ENCODE measurements at places on chromosomes 4 and X.

DNA sequence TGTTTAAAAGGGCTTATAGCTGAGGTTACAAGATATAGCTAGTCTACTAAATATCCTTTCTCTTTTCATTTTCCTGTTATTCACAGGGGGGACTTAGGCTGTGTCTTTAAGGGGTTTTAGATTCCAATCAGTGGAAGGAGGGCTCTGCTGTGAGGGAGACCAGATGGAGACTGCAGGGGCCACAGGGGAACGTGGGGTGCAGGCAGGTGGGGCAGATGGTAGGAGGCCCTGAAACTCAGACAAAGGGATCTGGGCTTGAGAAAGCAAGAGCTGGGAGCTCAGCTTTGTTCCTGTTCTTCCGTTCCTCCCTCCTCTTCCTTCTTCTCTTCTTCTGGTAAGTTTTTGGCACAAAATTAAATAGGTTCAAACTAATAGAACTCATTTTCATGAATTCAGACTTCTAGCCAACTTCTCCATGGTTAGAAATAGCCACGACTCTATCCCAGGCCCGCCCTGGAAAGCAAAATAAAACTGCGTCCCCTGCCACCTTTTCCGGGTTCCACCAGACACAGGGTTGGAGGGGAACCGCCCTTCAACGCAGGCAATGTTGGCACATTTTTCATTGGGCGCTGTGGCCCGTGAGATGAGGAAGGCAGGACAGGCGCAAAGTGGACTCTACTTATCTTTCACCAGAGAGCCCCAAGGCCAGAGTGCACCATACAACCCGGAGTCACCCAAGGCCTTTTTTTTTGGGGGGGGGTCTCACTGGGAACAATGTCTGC, 3.5 kb upstream of the TMSB4X start:
- peak; percentile 30 for DNase-seq

DNA sequence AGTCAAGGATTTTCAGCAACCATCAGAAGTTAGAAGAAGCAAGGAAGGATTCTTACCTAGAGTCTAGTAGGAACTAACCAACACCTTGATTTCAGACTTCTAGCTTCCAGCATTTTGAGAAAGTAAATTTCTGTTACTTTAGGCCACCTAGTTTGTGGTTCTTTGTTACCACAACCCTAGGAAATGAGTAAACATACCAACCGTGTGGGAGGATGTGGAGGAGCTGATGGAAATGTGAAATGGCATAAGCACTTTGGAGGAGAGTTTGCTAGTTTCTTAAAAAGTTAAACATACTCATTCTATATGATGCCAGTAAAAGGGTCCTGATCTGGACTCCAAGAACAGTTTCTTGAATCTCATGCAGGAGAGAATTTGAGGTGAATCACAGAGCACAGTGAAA, 679.4 kb downstream of the PDHA2 start:
- DNase-seq, result no peak

DNA sequence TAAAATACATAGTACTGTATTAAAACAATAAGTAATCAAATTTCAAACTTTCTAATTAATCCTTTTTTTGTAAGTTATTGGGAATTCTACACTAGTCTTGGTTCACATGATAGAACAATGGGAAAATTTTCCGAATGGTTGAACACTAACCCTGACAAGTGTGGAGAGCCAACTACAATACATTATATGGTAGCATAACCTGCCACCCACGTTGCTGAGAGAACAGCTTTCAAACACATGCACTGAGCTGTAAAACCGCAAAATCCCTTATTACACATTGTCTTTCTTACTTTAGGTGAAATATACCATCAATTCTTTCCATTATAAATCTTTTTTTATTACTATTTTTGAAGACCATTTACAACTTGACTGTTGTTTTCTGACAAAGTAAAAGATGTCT, 54.7 kb downstream of the ANAPC10 start:
- no peak for DNase-seq

DNA sequence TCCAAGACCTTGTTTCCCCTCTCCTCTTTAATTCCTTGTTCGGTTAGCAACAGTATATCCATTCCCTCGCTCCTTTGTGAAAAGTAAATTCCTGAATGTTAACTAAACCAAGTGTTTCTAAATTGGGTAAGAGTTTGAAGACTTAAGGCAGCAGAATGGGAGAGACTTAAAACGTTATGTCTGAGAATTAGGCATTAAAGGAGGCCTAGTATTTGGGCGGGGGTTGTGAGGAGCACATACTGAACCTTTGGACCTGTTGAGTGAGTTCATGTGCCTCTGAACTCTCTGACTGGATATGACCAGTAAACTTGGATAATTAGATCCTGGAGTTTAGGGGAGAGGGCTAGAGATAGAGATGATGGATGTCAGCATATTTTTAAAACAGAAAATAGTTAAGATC, 1.2 kb downstream of the MSMO1 start:
- no peak for DNase-seq

DNA sequence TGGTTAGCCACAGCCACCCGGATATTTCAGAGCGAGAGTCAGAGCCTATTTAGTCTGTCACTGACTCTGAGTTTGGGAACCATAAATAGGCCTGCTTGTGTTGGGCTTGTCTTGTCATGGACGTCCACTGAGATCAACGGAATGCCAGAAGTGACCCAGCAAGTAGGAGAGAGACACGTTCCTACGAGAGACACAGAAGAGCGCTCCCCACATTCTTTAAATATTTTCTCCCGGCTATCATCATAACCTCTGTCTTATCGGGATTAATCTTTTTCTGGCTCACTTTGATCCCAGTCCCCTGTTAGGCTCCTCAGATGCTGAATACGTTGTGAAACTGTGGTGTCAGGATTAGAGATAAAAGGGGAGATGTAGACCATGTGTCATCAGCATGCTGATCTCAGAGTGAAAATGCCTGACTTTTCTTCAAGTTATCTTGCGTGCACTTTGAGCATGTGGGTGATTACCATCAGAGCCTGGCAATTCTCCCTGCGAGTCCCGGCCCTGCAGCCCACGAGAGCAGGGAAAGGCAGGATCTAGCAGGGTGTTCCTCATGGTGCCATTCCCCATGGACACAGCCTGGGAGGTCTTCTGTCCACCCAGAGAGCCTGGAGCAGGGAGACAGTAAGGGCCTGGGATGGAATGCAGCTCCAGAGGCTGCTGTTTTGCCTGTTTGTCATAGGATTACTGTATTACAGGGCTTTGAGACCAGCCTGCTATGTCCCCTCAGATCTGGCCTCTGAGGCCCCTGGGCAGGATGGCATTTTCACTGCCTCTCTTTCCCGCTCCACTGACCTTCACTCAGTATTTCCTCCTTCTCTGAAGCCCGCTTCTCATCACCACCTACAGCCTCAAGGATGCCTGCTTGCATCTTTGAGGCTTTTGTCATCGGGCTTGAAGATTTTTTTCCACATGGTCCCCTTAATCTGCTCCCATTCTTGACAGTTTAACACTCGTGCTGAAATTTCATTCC, 2.8 kb upstream of the TENM3 start:
- no peak for DNase-seq

DNA sequence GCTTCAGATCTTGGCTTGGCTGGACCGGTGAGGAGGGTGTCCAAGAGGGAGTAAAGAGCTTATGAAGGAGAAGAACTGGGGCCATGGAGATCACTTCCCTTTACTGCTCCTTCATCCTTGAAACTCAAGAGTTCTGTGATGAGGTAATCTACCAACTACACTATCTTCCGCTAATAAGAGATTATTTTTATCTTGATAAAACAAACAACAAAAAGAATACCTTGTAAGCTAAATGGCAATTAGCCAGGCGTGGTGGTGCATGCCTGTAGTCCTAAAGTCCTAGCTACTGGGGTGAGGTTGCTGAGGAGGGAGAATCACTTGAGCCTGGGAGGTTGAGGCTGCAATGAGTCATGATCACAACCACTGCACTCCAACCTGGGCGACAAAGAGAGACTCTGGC, 47.4 kb downstream of the HAUS3 start:
- DNase-seq, result no peak

Data from CD4-positive, alpha-beta T cell treated with Interleukin-4 for 1 hour (primary cell).